Stimulated activated CD8-positive, alpha-beta memory T cell treated with anti-CD3 and anti-CD28 coated beads, Interleukin-7, amount 100 ng/mL, for 24 hours (primary cell): ENCODE measurements at places on chromosomes 3 and 15.

- DNase-seq = no peak
Measured at GRCh38 chr15:79209690-79210089, 72.8 kb upstream of the ANKRD34C start.

- DNase-seq = no peak
Measured at GRCh38 chr15:40055576-40056293, 16.8 kb upstream of the SRP14 start.

DNA sequence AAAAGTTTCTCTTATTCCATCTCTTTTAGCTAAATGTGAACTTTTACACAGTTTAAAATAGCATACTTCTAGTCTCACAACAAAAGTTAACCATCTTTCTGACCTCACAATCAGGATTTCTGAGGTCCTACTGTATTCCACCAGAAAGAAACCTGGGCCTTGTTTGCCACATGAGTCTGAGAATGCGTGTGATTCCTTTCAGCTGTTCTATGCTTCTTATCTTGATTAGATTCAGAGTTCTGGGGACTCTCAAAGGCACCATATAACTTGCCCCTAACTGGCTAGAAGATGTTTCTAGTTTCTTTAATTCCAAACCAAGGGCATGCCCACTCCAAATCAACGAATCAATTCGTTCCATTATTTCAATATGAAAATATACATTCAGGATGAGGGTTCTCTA lies 131.1 kb downstream of the ATP8B4 start:
- DNase-seq = no peak

GRCh38 chr3:49053543-49053942 lies 24.3 kb upstream of the IMPDH2 start:
- no peak for DNase-seq

DNA sequence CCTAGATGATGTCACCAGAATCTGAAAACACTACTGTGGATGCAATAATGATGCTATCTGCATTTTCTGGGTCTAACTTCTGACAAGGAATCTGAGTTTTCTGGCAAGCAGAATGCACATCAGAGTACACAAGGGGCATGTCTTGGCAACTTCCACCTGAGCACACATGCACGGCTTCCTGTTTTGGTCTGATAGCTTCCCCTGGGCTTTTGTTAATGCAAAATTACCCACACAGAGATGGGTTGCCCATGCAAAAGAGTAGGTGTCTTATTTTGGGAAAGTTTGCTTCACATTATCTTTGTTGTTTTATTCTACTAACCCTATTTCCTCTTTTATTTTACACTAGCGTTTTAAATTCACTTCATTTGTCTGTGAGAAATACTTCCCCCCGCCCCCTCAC lies 74.2 kb upstream of the SATB1 start:
- DNase-seq = no peak

DNA sequence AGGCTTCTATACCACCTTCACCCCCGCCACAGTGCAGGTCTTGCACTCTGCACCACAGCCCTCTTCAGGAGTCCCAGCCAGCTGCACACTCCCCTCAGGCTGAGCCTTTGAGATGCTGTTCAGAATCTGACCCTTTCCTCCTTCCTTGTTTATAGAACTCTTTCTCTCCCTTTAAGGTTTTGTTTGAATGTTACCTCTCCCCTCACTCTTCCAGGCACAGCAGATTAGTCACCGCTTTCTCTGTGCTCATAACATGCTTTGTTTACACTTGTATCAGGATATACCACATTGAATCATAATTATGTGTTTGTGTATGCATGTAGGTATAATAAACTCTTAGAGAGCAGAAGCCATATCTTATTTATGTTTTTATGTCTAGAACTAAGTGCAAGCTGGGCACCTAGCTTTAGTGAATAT lies 168.4 kb upstream of the BCL6 start:
- DNase-seq = no peak

GRCh38 chr3:107670986-107671385 lies 148.2 kb downstream of the BBX start:
- DNase-seq = no peak

DNA sequence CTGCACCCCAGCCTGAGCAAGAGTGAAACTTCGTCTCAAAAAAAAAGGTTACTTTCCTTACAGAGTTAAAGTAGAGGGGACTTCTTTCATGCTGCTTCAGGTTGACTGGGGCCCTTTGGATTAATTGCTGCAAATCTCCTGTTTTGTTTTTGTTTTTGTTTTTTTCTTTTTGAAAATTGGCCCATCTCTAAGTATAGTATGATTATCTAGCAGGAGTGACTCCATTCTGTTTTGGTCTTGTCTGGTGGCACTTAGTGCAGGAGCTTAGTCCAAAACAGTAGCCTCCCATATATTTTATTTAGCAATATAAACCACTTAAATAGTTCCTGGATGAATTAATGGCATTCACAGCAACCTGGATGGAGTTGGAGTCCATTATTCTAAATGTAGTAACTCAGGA lies 113.0 kb downstream of the RPL22L1 start:
- DNase-seq = no peak

DNA sequence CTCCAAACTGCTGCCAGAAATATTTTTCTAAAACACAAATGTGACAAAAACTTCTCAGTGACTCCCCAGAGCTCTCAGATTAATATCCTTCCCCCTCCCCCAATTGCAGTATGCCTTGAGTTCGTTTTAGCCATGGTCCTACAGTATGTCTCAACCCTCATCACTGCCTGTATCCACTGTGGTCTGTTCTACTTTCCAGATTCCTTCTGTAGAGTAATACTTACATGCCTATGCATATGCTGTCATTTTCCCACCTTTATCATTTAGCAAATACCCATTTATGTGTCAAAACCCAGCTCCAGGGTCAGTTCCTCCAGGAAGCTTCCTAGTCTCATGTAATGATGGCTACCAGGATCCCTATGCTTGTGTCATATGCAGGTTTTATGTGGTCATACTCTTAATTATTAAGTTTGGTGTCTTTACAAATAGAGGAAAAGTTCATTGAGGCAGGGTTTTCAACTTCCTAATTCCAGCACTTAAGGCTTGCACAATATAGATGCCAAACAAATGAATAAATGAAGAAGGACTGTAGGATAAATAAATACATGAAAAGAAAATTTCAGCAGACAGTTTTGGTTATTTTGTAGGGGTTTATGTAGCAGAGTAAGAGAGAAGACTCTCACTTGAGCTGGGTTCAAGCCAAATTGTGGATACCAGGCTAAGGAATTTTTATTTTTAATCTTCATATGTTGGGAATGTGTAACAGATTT lies 170.8 kb downstream of the ALCAM start:
- no peak for DNase-seq

GRCh38 chr3:184005941-184006507 lies 11.7 kb downstream of the ABCC5 start:
- no peak for DNase-seq

- DNase-seq = no peak
Measured at GRCh38 chr3:11609481-11609880, 34.2 kb downstream of the VGLL4 start.

GRCh38 chr3:134353171-134353825 lies 20.9 kb downstream of the AMOTL2 start:
- DNase-seq = no peak

- DNase-seq = peak; percentile 52
Measured at GRCh38 chr15:40782609-40783227, 12.9 kb downstream of the C15orf62 start.

GRCh38 chr3:67946436-67946835 lies 292.0 kb upstream of the SUCLG2 start:
- no peak for DNase-seq

- DNase-seq = no peak
Measured at GRCh38 chr3:34107669-34108068, 309.2 kb downstream of the PDCD6IP start.

DNA sequence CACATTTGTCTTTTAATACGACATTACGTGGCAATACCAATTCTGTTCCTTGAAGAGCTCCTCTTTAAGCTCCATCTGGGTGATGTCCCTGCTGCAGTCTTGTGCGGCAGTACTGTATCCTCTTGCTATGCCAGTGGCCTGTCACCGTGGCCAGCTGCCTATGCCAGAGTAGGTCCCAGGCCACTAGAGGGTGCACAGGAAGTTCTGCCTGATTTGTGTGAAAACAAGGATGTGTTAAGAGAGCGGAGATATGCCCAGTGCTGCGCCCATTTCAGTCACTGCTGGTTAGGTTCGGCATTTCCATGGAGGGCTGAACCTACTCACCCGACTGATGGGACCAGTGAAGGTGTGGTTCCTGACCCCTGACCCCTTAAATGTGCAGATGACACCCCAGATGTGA lies 25.2 kb downstream of the NIPA1 start:
- DNase-seq = no peak
